ENCODE measurements at places on chromosomes 13 and 19. TPM values are rescaled to one million over a fixed set of nuclear protein-coding genes. Genes with fewer than 3 reads are reported as not detected.

DNA sequence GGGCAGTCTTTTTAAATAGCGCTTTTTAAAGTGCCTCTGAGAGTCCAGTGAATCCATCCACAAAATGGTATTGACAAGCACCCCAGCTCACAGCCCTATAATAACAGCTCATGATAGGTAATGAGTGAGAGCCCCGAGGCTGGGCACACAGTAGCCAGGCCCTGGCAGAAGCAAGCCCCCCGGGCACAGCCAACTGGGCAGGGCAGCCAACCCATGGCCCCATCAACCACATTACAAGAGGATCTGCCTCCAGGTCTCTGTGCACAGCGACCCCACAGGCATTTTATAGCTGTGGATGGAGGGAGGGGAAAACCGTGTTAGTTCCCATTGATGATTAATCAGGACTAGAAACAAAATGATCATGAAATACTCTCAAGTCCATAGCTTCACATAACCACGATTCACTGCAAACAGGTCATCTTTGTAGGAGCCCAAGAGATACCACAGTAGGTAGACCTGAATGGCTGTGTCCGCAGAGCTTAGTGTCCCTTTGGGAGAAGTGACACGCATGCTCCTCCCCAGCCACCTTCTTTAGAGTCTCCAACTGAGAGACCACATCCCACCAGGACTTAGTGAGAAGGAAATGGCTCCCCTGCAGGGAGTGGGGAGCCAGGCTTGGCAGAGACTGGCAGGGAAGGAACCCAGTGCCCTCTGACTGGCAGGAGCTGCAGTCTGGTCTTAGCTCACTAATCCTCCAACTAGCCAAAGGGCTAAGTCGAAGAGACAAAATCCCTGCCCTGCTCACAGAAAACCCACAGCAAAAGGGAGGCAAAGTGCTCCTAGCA is 4.3 kb upstream of the VSTM2B start:
- no peak for DNase-seq

GRCh38 chr19:11813703-11814028 is 407 bp upstream of the ZNF440 start:
- no peak for DNase-seq

- no peak for DNase-seq
These were observed 61.1 kb downstream of the GSX1 start for GRCh38 chr13:27853335-27853734.

- no peak for DNase-seq
These were observed 320.4 kb upstream of the OBI1 start for GRCh38 chr13:78979349-78979748.

- no peak for DNase-seq
These were observed 47.3 kb downstream of the MPHOSPH8 start for GRCh38 chr13:19680751-19681150.

DNA sequence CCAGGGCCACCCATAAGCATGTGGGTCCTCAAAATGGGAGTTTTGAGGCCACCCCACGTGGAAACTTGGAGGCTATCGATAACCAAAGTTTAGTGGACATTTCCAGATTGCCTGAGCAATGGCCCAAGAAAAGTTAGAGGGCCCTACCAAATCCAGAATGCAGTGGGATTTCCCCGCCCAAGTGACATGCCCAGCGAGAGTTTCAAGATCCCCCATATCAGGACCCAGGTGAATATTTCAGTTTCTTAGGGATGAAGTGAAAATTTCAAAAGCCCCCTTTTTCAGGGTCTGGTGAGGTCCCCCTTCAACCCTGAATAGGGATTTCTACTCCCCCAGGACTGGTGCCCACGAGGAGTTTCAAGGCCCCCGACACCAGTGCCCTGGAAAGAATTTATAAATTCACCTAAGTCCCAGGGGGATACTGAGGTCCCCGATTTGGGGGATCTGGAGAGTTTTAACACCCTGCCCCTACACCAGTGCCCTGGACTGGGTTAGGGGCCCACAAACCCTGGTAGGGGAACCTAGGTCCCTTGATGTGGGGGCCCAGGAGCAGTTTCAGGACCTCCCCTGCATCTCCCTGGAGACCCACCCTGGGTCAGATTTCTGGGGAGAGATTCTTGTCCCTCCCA is 695 bp downstream of the BST2 start:
- DNase-seq: no peak

- DNase-seq: no peak
These were observed 193.1 kb downstream of the ZNF486 start for GRCh38 chr19:20359933-20360720.

DNA sequence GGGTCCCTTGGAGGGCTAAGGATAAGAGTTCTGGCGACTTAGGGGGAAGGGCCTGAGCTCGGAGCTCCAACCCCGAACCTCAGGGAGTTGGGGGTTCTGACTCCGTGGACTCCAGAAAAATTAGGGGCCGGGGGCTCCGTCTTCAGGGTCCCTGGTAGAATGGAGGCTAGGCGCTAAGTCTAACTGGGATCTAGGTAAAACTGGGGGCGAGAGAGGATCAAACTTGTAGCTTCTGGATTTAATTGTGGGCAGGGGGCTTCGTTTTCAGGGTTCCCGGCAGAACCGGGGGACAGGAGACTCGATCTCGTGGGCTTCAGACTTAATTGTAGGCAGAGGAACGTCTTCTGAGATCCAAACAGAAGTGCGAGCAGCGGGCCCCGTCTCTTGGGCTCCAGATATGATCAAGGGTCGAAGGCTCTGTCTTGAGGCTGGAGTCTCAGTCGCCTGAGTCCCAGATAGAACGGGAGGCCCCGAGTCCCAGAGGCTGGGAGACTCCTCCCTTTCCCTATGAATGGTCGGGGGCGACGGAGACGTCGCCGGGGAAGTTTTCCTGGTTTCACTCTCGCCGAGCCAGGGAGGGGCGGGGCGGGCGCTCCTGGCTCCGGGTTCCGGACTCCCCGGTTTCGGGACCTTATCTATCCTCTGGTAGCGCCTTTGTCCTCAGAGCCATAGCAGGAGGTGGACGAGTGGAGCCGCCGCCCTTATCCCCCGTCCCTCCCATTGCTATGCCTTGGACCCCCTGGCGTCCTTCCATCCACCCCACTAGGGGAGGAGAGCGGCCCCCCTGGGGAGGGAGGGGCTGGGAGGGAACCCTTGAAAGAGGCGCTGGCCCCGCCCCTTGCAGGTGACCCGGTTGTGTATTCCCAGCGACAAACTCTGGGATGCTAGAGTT is 1.3 kb downstream of the NECTIN2 start:
- DNase-seq: peak; percentile 77

DNA sequence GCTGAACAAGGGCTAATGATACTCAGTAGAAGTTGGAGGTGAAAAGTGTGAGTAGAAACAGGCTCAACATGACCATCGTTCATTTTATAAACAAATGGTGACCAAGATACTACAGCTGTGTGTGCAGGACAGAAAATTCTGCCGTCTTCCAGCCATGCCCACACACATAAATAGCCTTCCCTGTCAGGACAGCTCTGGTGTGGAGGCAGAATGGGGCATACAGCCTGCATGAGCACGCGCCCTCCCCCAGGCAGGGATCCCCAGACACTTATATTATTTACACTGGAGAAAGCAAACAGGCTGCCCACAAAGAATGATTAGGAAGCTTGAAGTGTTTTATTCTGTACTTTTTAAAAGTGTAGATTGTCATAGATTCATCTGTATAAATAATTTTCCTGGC is 20.4 kb downstream of the GJA3 start:
- DNase-seq: no peak

GRCh38 chr19:46481223-46481848 is 10.0 kb upstream of the PNMA8A start:
- no peak for DNase-seq

DNA sequence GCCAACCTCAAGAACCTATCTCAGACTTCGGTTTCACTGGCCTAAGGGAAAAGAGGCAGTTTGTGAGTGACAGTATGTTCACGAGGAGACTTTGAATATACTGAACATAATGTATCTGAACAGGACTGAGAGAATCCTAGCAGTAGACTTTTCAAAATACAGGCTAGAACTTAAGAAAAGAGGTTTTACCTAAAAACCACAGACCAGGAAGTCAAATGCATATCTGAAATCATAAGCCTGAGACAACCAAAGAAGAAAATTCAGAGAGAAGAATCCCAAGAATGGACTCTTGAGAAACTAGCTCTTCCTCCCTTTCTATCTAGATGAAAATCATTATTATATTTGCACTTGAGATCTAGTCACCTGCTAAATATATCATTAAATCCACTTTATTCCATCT is 17.6 kb downstream of the MYCBP2 start:
- DNase-seq: no peak

DNA sequence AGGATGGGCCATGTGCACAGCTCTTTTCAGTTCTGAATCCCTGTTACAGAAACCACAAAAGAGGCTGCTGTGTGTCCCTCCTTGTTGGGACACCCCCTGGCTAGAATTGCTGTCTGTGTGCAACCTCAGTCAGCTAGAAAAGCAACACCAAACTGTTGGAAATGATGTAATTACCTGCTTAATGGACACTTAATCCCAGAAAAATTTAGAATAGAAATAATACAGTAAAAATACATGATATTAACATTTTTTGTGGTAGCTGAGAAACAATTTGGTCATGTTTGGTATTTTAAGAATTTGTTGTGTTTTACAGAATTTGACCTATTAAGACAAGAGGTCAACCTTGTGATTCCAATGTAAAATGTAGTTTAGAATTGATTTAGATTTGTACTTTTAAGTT is 46.8 kb downstream of the FAM124A start:
- no peak for DNase-seq

- DNase-seq: no peak
These were observed 156.3 kb downstream of the TBC1D4 start for GRCh38 chr13:75325711-75326110.

GRCh38 chr13:113845723-113846635 is 17.9 kb downstream of the GAS6 start:
- DNase-seq: no peak

DNA sequence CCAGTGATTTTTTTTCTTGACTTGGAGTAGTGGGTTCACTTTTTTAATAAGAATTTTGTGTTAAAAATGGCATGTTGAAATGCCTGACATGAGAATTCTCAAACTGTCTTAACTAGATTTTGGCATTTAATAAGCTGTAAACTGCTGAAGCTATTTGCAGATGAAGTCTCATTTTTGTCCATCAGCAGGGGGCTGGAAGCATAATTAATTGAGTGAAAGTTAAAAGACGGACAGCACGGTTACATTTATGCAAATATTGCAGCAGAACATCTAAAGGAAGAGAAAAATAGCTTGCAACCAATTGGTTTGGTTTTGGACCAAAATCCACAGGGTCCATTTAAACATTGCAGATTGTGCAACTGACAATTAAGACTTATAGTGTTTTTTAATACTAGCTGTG is 837.3 kb upstream of the KLHL1 start:
- DNase-seq: no peak

GRCh38 chr13:80000684-80001509 is 340.0 kb downstream of the SPRY2 start:
- no peak for DNase-seq

- no peak for DNase-seq
These were observed 50.7 kb downstream of the B3GLCT start for GRCh38 chr13:31250435-31250834.

DNA sequence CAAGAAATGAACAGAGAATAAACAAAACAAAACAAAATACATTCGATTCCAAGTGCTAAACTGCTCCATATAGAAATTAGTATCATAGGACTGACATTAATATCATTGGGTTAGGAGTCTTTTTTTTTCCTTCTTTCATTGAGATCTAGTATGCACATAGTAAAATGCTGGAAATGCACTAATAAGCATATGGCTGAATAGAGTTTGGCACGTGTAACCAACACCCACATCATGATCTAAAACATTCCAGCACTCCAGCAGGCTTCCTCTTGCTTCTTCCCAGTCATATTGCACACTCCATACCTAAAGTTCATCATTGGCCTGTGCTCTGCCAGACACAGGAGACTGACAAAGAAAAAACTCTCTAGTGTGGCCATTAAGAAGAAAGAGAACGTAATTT is 117.5 kb downstream of the POU4F1 start:
- DNase-seq: no peak

ZNF665 gene
- total RNA-seq: 9.2 TPM

ZNF865 gene
- 13.4 TPM for total RNA-seq

MCEMP1 gene
- total RNA-seq: 0.63 TPM

AP3D1 gene
- total RNA-seq: 84.3 TPM

COMMD6 gene
- total RNA-seq: 142 TPM

ERICH4 gene
- not detected for total RNA-seq

SLC10A2 gene
- total RNA-seq: not detected

CBARP gene
- 3.7 TPM for total RNA-seq

RAB20 gene
- total RNA-seq: 22.4 TPM

EPSTI1 gene
- total RNA-seq: 13.6 TPM

KHSRP gene
- 151 TPM for total RNA-seq

All from aorta (tissue), 5 donors.